ENCODE measurements at places on chromosomes 3 and 15. TPM values are rescaled to one million over a fixed set of nuclear protein-coding genes. Genes with fewer than 3 reads are reported as not detected.

- no peaks in the 10 kb centered on the region for H3K27me3 ChIP-seq
- H3K27ac ChIP-seq = no peak overlapping the region
- H3K36me3 ChIP-seq = no peaks in the 10 kb centered on the region
- no peak for DNase-seq
Observed at GRCh38 chr3:99506-99905, 97.1 kb upstream of the CHL1 start.

- no peak overlapping the region for H3K4me3 ChIP-seq
- H3K27ac ChIP-seq = no peak overlapping the region
- no peak for DNase-seq
- no peaks in the 10 kb centered on the region for H3K27me3 ChIP-seq
- no peaks in the 10 kb centered on the region for H3K4me1 ChIP-seq
Observed at GRCh38 chr3:136396916-136397315, 146.8 kb downstream of the PCCB start.

DNA sequence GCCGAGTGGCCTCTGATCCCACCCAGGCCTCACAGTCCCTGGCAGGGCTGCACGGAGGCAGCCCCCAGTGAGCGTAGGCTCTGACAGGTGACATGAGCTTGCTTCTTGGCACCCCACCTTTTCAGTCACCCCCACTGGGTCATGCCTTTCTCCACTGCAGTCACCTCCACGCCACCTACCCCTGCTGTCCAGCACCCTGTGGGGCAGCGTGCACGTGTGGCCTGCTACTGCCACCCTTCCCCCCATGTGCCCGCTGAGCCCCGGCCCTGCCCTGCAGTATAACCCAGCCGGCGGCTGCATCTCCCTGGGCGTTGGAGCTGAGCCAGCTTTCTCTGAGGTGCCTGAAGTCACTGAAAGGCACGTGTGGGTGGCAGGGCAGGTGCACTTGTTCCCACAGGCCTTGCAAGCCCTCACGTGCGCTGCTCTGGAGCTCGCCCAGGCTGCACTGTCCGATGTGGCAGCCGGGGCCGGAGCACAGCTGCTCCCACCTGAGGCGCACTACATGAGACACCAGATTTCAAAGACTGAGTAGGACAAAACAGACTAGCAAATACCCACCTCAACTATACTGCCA, 65.6 kb downstream of the NIPA2 start:
- H3K27me3 ChIP-seq = no peaks in the 10 kb centered on the region
- no peaks in the 10 kb centered on the region for H3K4me1 ChIP-seq
- no peak for DNase-seq
- no peak overlapping the region for H3K27ac ChIP-seq
- peaks cover 92% of the 10 kb centered on the region for H3K36me3 ChIP-seq

- no peaks in the 10 kb centered on the region for H3K4me1 ChIP-seq
- H3K4me3 ChIP-seq = no peak overlapping the region
- peaks cover 3% of the 10 kb centered on the region for H3K27me3 ChIP-seq
- H3K27ac ChIP-seq = no peak overlapping the region
- DNase-seq = no peak
Observed at GRCh38 chr3:132009241-132009640, 25.6 kb downstream of the CPNE4 start.

ZNF639 gene
- polyA plus RNA-seq = 17.7 TPM

- H3K36me3 ChIP-seq = peaks cover 100% of the 10 kb centered on the region
- no peak overlapping the region for H3K4me3 ChIP-seq
- H3K4me1 ChIP-seq = no peaks in the 10 kb centered on the region
- no peak overlapping the region for H3K27ac ChIP-seq
Observed at GRCh38 chr3:129268396-129268795, 10.3 kb upstream of the HMCES start.

DNA sequence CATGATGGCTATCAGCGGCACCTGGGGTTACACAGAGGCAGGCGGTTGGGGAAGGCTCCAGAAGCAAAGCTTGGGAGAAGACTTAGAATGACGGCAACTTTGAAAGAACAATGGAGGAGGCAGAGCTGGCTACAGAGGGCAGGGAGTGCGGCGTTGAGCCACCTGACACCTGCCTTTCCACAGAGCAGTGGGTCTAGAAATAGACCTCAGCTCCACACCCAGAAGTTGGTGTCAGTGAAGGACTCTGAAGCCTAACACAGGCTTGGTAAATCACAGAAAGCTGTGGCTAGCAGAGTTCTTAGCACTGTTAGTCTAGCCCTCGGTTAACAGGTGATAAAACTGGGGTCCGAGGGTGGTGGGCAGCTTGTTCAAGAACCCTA, 23.1 kb upstream of the EHD4 start:
- no peak overlapping the region for H3K27ac ChIP-seq
- H3K4me3 ChIP-seq = no peak overlapping the region
- H3K4me1 ChIP-seq = no peaks in the 10 kb centered on the region
- DNase-seq = no peak
- H3K36me3 ChIP-seq = no peaks in the 10 kb centered on the region

GRCh38 chr3:30516238-30516637, 90.2 kb upstream of the TGFBR2 start:
- no peaks in the 10 kb centered on the region for H3K36me3 ChIP-seq
- H3K4me1 ChIP-seq = peaks cover 12% of the 10 kb centered on the region
- H3K27me3 ChIP-seq = no peaks in the 10 kb centered on the region
- no peak overlapping the region for H3K27ac ChIP-seq
- H3K4me3 ChIP-seq = no peak overlapping the region
- DNase-seq = no peak

DNA sequence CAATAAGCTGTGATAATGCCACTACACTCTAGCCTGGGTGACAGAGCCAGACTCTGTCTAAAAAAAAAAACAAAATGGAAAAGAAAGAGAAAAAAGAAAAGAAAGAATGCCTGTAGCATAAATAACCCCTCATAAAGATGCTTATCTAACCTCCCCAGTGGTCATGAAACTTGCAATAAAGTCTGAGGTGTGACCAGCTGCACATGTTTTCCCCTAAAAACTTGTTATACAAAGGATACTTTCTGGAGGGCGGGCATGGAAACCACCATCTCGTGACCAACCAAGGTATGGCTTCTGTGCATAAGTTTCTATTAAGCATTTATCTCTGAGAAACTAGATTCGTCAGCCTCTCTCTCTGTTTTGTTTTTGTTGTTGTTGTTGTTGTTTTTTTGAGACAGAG, 21.8 kb downstream of the CCDC32 start:
- DNase-seq = no peak
- no peak overlapping the region for H3K27ac ChIP-seq
- H3K4me3 ChIP-seq = no peak overlapping the region
- peaks cover 12% of the 10 kb centered on the region for H3K36me3 ChIP-seq

- no peaks in the 10 kb centered on the region for H3K4me1 ChIP-seq
- H3K4me3 ChIP-seq = no peak overlapping the region
- H3K27me3 ChIP-seq = no peaks in the 10 kb centered on the region
- no peaks in the 10 kb centered on the region for H3K36me3 ChIP-seq
Observed at GRCh38 chr15:81795899-81796298, 249.9 kb downstream of the MEX3B start.

- no peak for DNase-seq
- no peaks in the 10 kb centered on the region for H3K27me3 ChIP-seq
- H3K27ac ChIP-seq = no peak overlapping the region
- no peak overlapping the region for H3K4me3 ChIP-seq
- H3K4me1 ChIP-seq = no peaks in the 10 kb centered on the region
- H3K36me3 ChIP-seq = no peaks in the 10 kb centered on the region
Observed at GRCh38 chr15:24877174-24877573, 77.6 kb upstream of the SNRPN start.

DNA sequence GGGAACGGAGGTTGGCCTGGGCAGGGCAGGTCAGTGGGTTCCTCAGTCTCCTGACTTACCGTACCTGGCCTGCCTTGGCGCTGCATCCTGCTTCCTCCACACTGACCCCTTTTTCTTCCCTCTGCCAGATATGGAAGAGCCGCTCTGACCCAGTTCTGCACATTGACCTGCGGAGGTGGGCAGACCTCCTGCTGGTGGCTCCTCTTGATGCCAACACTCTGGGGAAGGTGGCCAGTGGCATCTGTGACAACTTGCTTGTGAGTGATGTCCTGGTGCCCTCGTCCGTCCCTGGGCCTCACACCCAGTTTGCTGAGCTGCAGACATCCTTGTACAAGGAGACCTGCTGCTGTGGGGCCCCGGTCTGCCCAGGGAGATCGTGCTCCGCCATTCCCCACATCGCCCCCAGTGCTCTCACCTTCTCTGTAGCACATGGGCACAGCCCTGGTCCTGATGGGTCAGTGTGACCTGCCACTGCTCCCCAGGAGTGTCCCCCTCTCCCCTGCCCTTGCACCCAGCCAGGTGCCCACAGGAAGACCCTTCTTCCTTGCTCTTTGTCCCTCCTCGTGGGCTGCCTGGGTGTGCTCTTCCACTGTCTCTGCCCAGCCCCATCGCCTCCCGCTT, 21.0 kb downstream of the PPCDC start:
- H3K27me3 ChIP-seq = no peaks in the 10 kb centered on the region
- peak overlapping the region; percentile 98 for H3K27ac ChIP-seq
- H3K4me3 ChIP-seq = peak overlapping the region; percentile 65
- peaks cover 89% of the 10 kb centered on the region for H3K4me1 ChIP-seq
- DNase-seq = no peak

GRCh38 chr15:42121021-42121420, 26.7 kb upstream of the PLA2G4D start:
- no peaks in the 10 kb centered on the region for H3K27me3 ChIP-seq
- peaks cover 47% of the 10 kb centered on the region for H3K4me1 ChIP-seq
- H3K27ac ChIP-seq = no peak overlapping the region
- peak; percentile 67 for DNase-seq
- H3K36me3 ChIP-seq = no peaks in the 10 kb centered on the region

- H3K27me3 ChIP-seq = no peaks in the 10 kb centered on the region
- H3K36me3 ChIP-seq = peaks cover 98% of the 10 kb centered on the region
- no peak for DNase-seq
- H3K27ac ChIP-seq = no peak overlapping the region
Observed at GRCh38 chr3:195282961-195283360, 12.0 kb upstream of the XXYLT1 start.

GRCh38 chr3:186021673-186022362, 84.0 kb upstream of the TRA2B start:
- DNase-seq = no peak
- no peaks in the 10 kb centered on the region for H3K36me3 ChIP-seq
- H3K27me3 ChIP-seq = peaks cover 6% of the 10 kb centered on the region
- H3K4me3 ChIP-seq = no peak overlapping the region

DNA sequence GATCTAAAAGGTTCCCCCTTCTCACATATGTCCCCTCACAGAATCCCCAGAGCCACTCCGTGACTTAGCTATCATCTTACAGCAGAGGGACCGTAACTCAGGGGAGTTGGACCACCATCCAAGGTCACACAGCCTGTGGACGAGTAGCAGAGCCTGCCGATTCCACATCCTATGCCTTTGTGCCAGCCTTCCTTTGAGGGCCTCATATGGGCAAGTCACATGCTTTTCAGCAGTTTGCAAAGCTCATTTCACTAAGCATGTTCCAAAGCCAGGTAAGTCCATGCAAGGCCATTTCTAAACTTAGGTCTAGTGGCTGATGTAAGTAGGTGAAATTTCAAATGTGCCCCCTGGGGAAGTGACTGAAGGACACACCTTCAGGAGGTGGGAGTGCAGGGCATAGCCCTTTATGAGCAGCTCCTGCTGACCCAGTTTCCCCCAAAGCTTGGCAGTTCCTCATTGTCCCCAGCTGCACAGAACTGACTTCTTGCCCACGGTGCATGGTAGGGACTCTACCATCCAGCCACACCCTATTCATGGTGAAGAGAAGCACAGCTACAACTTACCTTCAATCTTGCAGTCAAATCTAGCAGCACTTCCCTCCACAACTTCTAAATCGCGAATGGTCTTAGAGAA, 33.3 kb upstream of the HACD2 start:
- H3K4me3 ChIP-seq = peak overlapping the region; percentile 67
- H3K4me1 ChIP-seq = peaks cover 50% of the 10 kb centered on the region
- no peaks in the 10 kb centered on the region for H3K27me3 ChIP-seq
- peak overlapping the region; percentile 84 for H3K27ac ChIP-seq
- DNase-seq = peak; percentile 48
- H3K36me3 ChIP-seq = no peaks in the 10 kb centered on the region

UBAP1L gene
- polyA plus RNA-seq = 3.0 TPM

GRCh38 chr3:50126287-50127211, 28.6 kb upstream of the SEMA3F start:
- H3K4me3 ChIP-seq = no peak overlapping the region
- no peak for DNase-seq
- peaks cover 2% of the 10 kb centered on the region for H3K36me3 ChIP-seq
- no peaks in the 10 kb centered on the region for H3K4me1 ChIP-seq

SUCLG2 gene
- 32.9 TPM for polyA plus RNA-seq

DNA sequence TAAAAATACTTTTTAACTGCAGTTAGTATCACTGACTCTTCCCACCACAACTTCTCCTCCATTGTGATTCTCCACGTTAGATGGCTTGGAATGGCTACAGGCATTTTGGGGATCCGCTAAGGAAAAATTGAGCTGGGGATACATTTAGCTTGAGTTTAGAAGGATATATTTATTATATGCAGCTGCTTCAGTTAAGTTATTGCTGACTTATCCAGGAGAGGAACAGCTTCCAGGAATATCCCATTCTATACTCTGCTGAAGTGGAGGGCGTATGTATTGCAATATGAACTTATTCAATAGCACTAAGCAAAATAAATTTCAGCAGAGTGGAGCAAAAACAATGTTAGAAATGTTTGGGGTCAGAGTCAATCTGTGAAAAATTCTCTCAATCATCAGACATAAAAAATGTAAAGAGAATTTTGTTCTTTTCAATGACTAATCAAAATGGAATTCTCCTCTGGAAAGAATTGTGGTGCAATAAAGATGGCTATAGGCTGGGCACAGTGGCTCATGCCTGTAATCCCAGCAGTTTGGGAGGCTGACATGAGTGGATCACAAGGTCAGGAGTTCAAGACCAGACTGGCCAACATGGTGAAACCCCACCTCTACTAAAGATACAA, 84.7 kb downstream of the NCEH1 start:
- no peak overlapping the region for H3K4me3 ChIP-seq
- no peak for DNase-seq
- H3K27ac ChIP-seq = peak overlapping the region; percentile 87
- H3K27me3 ChIP-seq = no peaks in the 10 kb centered on the region
- no peaks in the 10 kb centered on the region for H3K36me3 ChIP-seq
- H3K4me1 ChIP-seq = peaks cover 29% of the 10 kb centered on the region

- DNase-seq = peak; percentile 32
- no peak overlapping the region for H3K27ac ChIP-seq
- H3K36me3 ChIP-seq = no peaks in the 10 kb centered on the region
- H3K4me1 ChIP-seq = peaks cover 22% of the 10 kb centered on the region
- H3K4me3 ChIP-seq = no peak overlapping the region
Observed at GRCh38 chr3:149299938-149300801, 33.3 kb downstream of the TM4SF18 start.

PARP16 gene
- 4.8 TPM for polyA plus RNA-seq

AMOTL2 gene
- not detected for polyA plus RNA-seq

CLCN2 gene
- not detected for polyA plus RNA-seq

Data from CD14-positive monocyte (primary cell).